ENCODE measurements at places on chromosomes 11 and 22.
A peak's percentile ranks its signal among the peaks of the same experiment; 100 is the strongest.

- no peak for DNase-seq
Observed at GRCh38 chr22:17952273-17952801, 72.0 kb downstream of the MICAL3 start.

GRCh38 chr11:96614846-96615245, 225.0 kb downstream of the JRKL start:
- DNase-seq = no peak

DNA sequence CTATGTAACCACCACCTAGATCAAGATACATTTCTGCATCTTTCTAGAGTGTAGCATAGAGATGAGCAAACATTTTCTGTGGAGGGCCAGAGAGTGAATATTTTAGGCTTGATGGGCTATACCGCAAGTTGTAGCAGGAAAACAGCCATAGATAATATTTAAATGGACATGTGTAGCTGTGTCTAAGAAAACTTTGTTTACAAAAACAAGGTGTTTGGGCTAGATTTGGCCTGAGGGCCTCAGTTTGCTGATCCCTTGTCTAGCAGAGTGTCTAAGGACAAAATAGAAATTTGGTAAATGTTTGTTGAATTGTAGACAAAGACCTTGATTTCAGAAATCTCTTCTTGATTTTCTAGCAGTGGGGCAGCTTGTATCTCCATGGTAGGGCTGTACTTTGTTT, 36.3 kb downstream of the STIM1 start:
- DNase-seq = no peak

DNA sequence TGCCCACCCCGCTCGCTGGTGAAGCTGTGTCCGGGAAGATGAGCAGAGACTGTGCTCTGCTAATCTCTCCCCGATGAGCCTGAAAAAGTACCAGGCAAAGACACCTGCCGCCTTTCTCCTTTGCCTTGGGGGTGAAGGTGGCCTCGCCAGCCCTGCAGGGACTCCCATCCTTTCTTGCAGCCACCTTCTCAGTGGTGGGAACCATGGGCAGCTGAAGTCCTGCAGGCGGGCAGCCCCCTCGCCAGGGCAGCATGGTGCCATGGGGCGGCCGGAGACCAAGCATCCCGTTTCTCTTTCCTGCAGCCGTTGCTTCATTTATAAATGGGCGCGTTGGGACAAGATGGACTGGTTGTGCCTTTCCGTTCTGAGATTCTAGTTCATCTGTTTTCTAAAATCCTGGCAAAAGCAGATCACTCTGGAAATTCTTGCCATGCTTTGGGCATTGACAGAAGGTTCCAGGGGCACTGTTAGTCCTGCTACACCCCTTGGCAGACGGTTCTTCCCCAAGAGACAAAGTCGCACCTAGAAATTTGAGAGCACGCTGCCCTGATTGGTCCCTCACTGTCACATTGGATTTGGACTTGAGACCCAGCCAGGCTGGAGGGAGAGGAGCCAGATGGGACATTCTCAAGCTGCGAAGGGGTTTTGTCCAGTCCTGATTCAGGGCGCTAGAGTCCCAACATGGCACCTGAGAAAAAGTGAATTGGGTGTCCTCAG, 7.5 kb downstream of the CTTN start:
- DNase-seq = no peak

DNA sequence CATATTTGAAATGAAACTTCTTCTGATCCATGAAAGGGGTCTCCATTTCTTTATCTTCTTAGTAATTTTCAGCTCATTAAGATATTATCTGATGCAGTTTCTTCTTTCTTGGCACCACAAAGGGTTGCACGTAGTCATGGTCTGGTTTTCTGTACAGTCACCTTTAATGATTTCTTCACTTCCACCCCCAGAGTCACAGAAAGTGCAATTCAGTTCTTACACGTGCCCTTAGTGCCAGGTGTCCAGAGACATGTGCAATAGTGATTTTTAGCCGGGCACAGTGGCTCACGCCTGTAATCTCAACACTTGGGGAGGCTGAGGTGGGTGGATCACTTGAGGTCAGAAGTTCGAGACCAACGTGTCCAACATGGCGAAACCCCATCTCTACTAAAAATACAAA, 202.8 kb upstream of the MTNR1B start:
- DNase-seq = no peak

GRCh38 chr11:61860054-61860903, 31.1 kb downstream of the FADS3 start:
- no peak for DNase-seq

- no peak for DNase-seq
Observed at GRCh38 chr11:61794579-61794978, 1.9 kb downstream of the FEN1 start.

GRCh38 chr11:102545701-102546100, 15.2 kb upstream of the MMP7 start:
- no peak for DNase-seq

- no peak for DNase-seq
Observed at GRCh38 chr11:11978792-11979487, 29.5 kb downstream of the DKK3 start.

GRCh38 chr11:33933602-33934001, 41.7 kb upstream of the LMO2 start:
- DNase-seq = no peak

- DNase-seq = no peak
Observed at GRCh38 chr11:35892166-35892565, 51.7 kb upstream of the LDLRAD3 start.

DNA sequence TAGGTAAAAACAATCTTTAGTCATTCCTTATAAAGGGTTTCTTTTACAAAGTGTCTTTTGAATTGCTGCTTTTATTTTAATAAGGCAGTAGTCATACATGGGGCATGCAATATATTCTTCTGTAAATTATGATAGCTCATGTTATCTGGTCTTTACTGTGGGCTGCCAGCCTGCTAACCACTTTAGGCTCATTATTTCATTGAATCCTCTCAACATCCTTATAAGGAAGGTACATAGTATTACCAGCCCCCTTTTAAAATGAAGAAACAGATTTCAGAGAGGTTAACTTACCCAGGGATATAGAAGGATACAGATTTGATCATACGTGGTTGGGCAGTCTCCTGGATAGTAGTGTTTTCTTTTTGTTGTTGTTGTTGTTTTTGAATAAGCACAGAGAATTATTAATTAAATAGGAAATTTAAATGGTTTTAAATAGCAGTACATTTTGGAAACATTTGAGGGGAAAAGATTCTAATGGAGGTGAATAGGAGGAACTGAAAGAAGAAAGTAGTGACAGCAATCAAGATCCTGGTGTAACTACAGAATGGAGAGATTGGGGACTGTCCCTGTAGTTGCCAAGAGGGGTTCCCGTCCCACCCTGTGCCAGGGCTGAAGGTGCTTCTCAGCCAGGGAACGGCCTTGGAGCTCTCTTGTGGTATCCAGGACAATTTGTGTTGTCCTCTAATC, 21.0 kb downstream of the SPECC1L start:
- no peak for DNase-seq

DNA sequence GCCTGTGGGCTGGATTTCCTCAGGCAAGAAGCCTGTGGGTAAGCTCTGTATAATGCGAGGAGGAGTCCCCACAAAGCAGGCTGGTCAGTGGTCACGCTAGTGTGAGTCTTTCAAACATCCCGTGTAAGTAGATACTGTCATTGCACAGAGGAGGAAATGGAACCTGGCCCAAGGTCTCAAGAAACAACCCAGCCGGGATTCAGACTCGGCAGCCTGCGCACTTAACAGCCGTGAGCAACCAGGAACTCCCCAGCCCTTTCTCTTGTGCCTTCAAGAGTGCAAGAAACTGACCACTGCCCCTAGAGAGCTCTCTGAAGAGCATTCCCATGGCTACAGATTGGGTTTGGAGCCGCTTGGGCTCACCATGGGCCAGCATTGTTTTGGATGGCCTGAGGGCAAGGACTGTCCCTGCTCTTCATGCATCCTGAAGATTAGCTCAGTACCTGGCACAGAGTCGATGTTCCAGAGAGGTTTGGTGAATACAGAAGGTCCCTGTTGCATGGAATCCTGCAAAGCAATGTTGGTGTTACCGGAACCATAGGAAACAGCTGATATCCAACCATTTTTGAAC, 6.0 kb downstream of the MPST start:
- DNase-seq = no peak

- DNase-seq = no peak
Observed at GRCh38 chr22:36077271-36077670, 48.6 kb upstream of the RBFOX2 start.

DNA sequence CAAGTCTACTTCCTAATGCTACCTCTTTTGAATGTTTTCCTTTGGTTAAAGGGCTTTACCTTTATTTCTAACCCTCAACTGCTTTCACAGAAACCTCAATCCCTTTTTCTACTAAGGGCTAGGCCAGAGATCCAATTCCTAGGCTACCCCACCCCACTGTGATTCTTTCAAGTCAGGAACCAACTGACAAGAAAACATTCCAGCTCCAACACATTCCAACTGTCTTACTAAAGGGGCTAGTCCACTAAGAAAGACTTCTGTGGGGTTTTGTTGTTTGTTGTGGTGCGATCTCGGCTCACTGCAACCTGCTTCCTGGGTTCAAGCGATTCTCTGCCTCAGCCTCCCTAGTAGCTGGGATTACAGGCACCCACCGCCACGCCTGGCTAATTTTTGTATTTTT, 151.3 kb downstream of the APOL5 start:
- no peak for DNase-seq

- no peak for DNase-seq
Observed at GRCh38 chr11:98740321-98740720, 280.4 kb upstream of the CNTN5 start.

- DNase-seq = peak; percentile 88
Observed at GRCh38 chr11:3642071-3642951, 519 bp upstream of the ART5 start.

DNA sequence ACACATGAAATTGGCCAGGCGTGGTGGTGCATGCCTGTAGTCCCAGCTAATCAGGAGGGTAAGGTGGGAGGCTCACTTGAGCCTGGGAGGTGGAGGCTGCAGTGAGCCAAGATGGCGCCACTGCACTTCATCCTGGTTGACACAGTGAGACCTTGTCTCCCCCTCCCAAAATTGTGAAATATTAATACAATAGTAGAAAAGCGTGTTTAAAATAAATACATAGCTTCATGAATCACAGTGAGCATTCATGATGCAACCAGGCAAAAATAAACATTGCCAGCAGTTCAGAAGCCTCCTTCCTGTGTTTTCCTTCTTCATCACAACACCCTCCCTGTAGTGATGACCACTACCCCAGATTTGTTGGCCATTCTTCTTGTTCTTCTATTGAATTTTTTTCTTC, 4.3 kb upstream of the TEAD1 start:
- no peak for DNase-seq
